Left renal cortex interstitium (tissue), 4 donors: ENCODE measurements at places on chromosomes 7 and 10. TPM values are rescaled to one million over a fixed set of nuclear protein-coding genes. Genes with fewer than 3 reads are reported as not detected.

GRCh38 chr7:134639061-134639460, 7.6 kb upstream of the BPGM start:
- DNase-seq = no peak

DNA sequence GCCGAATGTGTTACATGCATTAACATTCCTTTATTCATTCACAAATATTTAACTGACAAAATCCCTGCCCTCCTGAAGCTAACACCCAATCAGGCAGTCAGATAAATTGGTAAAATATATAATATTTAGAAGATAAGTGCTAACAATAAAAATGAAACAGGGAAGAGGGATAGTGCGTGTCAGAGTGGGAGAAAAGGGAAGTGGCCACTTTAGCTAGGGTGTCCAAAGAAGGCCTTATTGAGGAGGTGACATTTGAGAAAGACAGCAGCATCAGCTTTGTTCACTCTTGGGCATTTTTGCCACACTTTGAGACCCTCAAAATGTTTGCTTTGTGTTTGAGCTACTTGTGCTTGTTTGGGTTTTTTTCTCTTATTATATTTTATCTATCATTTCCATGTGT, 317.8 kb downstream of the SNX13 start:
- no peak for DNase-seq

DNA sequence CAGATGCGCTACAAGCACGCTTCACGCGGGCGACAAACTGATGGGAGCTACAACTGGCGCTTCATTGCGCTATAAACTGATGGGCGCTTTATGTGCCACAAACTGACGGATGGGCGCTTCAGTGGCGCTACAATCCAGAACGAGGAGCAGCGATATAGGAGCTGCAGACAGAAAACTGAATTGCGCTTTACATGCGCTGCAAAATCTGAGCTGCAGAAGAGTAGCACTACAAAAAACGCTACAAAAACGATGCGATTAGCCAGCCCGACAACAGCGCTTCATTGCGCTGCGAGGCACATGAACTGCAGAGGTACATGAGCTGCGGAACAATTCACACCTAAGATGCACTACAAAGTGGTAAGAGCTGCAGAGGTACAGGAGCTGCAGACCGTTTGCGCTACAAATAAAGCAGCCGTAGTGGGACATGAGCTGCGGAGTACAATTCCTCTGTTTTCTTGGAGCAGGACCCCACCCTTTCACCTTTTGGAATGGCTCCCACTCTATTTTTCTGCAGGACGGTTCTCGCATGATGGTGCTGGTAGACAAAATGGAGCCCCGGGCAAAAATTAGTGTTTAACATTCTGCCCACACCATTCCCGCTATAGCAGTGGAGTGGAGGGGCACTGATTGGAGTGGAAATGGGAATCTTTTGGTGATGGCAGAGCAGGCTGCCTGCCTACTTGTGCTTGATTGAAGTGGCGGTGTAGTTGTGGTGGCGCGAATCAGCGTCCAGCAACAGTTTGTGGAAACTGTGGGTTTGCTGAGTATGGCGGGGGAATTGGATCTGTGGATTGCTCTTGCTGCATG, 1.2 kb upstream of the SGCE start:
- DNase-seq = no peak

GRCh38 chr10:7192831-7193361, 217.9 kb downstream of the SFMBT2 start:
- no peak for DNase-seq

DNA sequence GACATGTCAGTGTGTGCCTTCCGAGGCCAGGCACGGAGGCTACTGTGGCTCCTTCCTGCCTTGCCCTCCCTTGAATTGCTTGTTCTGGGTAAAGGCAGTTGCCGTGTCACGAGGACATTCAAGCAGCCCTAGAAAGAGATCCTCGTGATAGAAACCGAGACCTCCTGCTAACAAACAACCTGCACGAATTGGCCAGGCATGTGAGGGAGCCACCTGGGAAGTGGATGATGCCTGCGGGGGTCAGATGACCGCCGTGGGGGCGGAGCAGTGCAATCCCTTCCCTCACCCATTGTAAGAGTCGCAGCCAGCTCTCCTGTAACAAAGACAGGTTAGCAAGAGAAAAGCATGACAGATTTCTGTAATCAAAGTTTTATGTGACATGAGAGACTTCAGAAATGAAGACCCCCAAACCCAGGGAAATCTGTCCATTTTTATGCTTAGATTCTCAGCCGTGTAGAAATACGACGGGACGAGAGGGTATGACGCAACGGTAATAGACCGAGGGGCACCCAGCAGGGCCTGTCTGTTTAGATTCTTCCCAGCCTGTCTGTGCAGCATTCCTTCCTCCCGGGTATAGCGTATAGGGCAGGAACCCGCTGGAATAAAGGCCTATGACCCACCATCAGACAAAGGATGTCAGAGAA, 241.7 kb downstream of the GATA3 start:
- DNase-seq = no peak

DNA sequence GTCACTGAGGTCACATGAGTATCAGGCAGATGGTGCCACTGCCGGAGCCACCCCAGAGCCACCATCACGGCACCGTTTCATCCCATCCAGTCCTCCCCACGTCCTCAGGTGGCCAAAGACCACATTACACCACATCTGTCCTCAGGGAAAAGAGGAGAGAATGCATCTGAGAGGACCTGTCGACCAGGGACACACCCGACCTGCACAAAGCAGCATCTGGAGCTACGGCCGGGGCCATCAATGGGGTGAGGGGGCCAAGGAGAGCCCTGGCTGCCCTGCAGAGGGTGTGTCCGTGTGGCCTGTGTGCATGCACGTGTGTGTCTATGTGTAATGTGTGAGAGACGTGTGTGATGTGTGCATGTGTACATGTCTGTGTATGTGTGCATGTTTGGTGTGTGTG, 480.6 kb downstream of the DNAJB6 start:
- no peak for DNase-seq

- DNase-seq = no peak
Measured at GRCh38 chr10:79027147-79028055, 41.4 kb upstream of the ZMIZ1 start.

DNA sequence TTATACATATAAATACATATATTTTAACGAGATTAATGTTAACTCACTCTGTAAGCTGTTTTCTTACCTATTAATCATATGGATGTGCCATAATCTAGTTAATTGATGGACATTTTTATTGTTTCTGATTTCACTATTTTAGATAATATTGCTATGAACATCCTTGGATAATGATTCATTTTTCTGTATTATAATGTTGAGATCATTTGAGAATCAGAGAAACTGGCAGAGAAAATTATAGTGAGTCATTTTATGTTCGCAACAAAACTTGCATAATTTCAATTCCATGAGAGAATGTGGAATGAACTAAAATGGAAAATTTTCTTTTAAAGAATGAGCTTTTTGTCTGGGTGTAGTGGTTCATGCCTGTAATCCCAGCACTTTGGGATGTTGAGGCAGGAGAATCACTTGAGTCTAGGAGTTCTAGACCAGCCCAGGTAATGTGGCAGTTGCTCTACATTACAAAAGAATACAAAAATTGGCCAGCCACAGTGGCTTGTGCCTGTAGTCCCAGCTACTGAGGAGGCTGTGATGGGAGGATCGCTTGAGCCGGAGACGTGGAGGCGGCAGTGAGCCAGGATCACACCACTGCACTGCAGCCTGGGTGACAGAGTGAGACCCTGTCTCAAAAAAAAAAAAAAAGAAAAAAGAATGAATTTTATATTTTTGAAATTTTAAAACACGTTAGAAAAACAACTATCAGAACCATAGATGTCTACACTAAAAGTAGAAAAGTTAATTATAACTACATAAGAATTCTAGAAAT, 40.5 kb downstream of the PAPSS2 start:
- no peak for DNase-seq

- no peak for DNase-seq
Measured at GRCh38 chr10:12479437-12479844, 130.1 kb downstream of the CAMK1D start.

GRCh38 chr10:130230611-130231010, 94.4 kb downstream of the GLRX3 start:
- DNase-seq = no peak

- no peak for DNase-seq
Measured at GRCh38 chr10:4512196-4512595, 313.8 kb upstream of the AKR1E2 start.

- DNase-seq = no peak
Measured at GRCh38 chr7:36098096-36098495, 55.0 kb upstream of the EEPD1 start.

The GIMAP6 gene
- polyA plus RNA-seq = 16.9 TPM

The RGR gene
- polyA plus RNA-seq = not detected

The MIOS gene
- polyA plus RNA-seq = 49.0 TPM

The CNPY4 gene
- 40.6 TPM for polyA plus RNA-seq

The ELFN1 gene
- 14.4 TPM for polyA plus RNA-seq
